ENCODE measurements at places on chromosomes 6 and 20.

DNA sequence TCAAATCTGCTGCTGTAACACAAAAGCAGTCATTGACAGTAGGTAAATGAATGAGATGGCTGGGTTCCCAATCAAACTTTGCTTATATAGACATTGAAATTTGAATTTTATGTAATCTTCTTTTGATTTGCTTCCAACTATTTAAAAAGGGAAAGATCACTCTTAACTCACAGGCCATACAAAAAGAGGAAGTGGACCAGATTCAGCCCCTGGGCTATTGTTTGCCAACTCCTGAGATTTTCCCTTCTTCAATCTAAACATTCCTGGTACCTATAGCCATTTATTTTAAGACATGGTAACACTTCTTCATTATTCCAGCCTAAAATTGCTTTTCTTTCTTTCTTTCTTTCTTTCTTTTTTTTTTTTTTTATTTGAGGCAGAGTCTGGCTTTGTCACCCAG lies 260.6 kb downstream of the TFAP2A start:
- DNase-seq, result no peak

GRCh38 chr20:40962733-40963504 lies 65.7 kb upstream of the TOP1 start:
- DNase-seq, result peak; percentile 65

DNA sequence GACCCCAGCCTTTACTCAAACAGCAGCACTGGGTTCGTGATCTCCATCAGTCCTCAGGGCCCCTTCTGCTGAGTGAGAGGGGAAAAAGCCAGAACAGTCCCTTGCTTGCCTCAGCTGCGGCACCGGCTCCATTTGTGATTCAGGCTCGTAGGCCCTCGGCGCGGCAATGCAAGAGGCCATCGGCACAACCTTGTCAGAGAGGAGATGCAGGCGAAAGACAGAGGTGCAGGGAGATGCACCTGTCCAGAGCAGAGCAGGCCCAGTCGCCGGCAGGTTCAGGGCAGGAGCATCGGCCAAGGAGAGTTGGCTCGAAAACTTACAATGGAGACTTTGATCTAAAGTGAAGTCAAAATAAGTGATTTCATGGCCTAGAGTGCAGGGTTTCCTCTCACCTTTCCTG lies 171.6 kb downstream of the SMOC2 start:
- DNase-seq, result no peak

DNA sequence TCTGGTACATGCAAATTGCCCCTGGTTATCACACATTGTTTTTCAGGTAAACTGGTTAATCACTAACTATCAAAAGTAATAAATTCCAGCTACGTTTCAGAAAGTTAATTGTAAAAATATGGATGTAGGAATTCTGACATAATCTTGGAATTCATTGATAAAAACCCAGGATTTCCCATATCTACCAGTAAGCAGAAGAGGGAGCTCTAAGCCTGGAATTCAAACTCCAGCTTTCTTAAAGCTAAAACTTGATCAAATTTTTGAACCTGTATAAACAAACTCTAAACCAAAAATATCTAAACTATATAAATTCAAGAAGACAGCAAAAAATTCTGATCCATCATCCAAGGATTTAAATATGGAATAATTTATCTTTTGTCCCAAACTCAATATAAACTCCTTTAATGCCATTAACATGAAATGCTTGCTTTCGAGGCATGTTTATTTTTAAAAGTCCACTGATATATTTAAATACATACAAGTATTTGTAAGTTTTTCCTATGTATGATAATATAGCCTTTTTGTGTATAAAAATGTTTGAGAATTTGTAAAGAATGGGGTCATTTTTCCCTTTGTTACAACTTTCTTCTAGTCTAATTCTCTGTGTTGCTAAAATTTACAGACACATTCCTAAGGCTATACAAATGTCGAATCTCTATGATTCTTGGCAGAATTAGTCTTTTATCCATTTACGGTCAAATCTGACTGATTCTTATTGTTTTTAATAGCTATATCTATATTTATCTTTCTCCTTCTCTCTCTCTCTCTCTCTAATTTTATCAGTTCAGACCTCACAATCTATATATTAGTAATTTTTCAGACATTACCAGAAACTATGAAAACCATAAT lies 91.4 kb upstream of the RNF217 start:
- DNase-seq, result peak; percentile 31

- DNase-seq, result peak; percentile 17
Measured at GRCh38 chr20:17281478-17281877, 54.6 kb downstream of the PCSK2 start.

DNA sequence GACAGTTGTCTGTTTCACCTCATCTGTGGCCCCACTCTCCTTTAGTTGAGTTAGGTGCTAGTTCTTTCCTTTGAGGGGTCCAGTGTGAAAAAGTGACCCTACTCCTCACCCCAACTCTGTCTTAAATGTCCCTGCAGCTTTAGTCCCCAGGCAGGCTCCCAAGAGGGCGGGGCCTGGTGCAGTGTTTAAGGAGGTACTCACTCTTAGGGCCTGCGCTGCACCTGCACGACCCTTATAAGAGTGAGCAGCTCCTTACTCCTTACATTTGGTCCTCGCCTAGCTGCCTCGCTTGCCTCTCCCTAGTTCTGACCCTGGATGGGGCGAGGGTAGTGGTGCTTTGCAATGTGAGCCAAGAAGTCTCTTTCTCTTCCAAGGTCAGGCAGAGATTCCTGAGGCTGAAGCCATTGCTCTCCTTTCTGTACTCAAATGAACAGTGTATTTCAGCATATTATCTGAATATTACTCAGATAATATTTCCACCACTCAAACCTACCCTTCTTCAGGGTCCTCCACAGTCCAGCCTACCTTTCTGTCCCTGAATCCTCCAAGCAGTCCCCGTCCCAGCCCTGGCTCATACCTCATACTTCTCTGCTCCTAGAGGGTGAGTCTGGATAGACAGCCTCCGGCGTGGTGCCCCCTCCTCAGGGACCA lies 11.9 kb upstream of the VEGFA start:
- DNase-seq, result no peak

GRCh38 chr6:99276747-99277146 lies 72.7 kb downstream of the FAXC start:
- peak; percentile 55 for DNase-seq

DNA sequence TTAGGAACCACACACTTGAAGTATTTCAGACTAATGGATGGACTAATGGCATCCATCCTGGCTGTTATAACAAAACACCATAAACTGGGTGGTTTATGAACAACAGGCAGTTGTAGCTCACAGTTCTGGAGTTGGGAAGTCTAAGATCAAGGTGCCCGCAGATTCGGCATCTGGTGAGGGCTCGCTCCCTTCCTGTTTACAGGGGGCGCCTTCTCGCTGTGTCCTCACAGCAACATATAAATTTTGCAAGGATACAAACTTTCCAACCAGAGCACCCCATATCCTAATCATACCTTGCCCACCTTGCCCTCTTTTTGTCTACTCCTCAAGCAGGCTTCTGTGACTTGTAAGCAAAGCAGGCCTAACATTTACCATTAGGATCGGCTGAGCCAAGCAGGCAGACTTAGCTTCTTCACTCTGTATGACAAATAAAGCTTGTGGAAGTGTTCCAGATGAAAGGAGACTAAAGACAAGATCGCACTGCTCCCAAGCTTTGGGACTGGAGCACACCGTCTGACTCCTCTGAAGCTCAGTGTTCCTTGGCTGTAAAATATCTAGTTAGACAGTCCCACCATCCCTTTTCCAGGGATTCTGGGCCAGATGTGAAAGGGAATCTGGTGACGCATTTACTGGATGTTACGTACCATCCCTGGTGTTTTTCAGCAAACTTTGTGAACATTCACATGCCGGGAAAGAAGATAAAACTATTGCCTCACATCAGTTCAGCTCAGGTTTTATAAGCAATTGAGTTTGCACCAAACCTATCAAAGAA lies 34.9 kb downstream of the GFOD1 start:
- DNase-seq, result no peak

All from EL (cell line).